NCI-H1092 treated with DMSO at 0.1 percent for 48 hours (cell line): ENCODE measurements at places on chromosomes 1 and 21.

- no peak for DNase-seq
Measured at GRCh38 chr1:107318932-107319331, 178.1 kb downstream of the NTNG1 start.

DNA sequence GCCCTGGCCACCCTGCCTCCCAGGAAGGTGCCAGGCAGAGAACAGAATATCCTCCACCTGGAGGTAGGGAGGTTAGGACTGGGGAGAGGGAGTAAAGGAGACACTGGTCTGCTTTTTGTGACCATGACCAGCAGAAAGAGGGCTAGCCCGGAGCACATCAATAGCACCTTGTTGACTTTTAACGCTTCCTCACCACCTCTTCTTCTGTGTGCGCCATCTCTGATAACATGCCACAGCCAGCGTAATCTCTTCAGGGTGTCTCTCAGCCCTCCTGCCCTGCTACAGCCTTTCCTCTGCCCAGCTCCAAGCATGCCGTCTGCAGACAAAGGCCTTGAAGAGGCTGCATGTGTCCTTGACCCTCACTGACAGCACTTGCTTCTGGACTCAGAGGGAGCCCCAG lies 50.9 kb upstream of the GJA5 start:
- DNase-seq, result no peak

GRCh38 chr1:18766328-18766727 lies 93.1 kb downstream of the TAS1R2 start:
- no peak for DNase-seq

GRCh38 chr21:42363312-42363711 lies 3.0 kb downstream of the TFF1 start:
- no peak for DNase-seq

DNA sequence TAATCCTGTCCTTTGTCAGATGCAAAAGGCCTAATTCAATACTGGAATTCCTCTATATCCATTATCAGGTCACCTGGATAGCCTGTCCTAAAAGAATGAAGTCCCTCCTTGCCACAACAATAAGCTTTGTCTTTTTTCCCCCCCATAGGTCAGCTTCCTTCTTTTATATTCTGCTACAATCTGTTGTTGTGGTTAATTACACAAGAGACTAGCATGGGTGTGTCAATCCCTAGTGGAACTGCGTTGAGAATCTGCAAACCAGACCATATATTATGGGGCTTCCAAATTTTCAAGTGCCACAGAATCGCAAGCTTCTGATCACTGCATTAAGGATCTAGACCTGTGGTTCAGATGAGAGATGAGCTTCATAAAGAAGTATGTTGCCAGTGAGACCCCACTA lies 349.6 kb downstream of the SMYD3 start:
- DNase-seq, result no peak

GRCh38 chr1:116564426-116564825 lies 6.4 kb downstream of the CD58 start:
- no peak for DNase-seq

- DNase-seq, result no peak
Measured at GRCh38 chr1:100184536-100184935, 6.5 kb upstream of the LRRC39 start.

GRCh38 chr21:14975136-14975919 lies 89.5 kb downstream of the NRIP1 start:
- DNase-seq, result no peak

GRCh38 chr21:25670726-25671125 lies 31.7 kb downstream of the JAM2 start:
- no peak for DNase-seq

GRCh38 chr21:31201548-31201947 lies 142.5 kb downstream of the TIAM1 start:
- no peak for DNase-seq

DNA sequence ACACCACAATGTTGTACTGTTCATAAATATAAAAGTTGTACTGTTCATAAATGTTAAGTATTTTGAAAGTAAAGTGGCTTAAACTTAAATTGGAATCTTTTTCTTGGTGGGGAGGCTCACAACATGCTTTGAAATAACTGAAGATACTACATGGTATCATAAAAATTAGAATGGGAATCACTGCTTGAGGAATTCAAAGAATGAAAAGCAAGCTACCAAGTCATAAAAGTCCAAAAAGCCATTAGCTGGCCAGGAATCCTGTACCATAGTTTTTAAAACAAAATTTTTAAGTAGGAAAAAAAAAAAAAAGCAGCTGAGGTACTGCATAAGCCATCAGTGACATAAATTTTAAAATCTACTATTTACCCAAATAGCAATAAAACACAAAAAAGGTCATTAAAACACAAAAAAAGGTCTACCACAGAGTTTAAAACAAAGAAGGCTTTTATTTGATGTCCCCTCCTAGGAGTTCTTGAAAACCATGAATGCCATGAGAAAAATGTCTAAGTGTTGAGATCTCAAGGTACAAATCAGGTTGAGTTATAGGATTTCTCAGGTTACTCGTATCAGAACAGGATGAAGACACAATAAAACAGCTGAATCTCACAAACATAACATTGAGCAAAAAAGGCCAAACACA lies 8.6 kb downstream of the ZZZ3 start:
- no peak for DNase-seq

- no peak for DNase-seq
Measured at GRCh38 chr1:36988321-36988720, 46.0 kb downstream of the GRIK3 start.

DNA sequence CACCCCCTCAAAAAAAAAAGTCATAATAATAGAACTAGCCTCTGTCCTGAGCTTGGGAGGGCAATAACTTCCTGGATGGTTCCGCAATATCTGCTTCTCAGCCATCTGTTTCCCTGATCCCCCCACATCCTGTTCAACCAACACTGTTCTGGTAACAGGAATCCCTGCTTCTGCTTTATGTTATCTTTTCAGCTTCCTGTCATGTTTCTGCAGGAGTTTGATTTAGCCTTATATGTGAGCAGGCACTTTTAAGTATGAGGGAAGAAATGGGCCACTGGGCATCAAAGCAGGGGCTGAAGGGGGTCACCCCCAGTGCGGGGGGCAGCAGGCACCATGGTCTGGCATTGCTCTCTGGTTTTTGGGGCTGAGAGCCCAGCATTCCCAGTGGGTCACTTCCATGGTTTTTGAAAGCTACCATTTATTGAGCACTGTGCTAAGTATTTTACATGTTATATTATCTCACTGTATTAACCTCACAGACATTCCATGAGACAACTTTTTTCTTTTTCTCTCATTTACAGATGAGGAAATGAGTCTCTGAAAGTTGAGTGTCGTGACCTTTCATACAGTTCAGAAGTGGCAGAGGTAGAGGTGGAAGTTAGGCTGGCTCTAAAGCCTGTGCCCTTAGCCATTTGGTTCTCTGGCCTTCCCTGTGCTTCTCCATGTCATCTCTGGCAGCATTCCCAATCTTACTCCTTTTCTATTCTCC lies 61.9 kb downstream of the DNTTIP2 start:
- DNase-seq, result no peak

- peak; percentile 72 for DNase-seq
Measured at GRCh38 chr1:116855191-116855619, 54.5 kb upstream of the PTGFRN start.

DNA sequence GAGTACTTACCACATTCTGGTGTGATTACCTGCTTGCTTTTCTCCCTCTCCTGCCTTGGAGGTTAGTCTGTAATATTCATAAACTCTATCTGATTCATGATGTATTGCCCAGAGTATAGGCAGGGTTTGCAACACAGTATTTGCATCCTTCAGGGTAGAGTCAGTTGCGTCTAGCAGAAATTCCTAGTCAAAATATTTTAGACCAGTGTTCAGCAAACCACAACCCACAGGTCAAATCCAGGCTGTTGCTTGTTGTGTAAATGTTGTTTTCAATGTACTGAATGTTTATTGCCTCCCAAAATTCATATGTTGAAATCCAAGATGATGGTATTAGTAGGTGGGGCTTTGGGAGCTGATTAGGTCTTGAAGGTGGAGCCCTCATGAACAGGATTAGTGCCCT lies 82.9 kb downstream of the NGF start:
- DNase-seq, result no peak

- no peak for DNase-seq
Measured at GRCh38 chr1:233261695-233262094, 33.8 kb downstream of the PCNX2 start.

- peak; percentile 40 for DNase-seq
Measured at GRCh38 chr1:27521336-27521831, 31.4 kb upstream of the WASF2 start.

GRCh38 chr21:23633447-23633940 lies 1973.8 kb downstream of the MRPL39 start:
- no peak for DNase-seq
